ENCODE measurements at places on chromosomes 12 and 14. TPM values are rescaled to one million over a fixed set of nuclear protein-coding genes. Genes with fewer than 3 reads are reported as not detected.

IGFBP6 gene
- not detected for total RNA-seq

TSPAN11 gene
- not detected for total RNA-seq

GRCh38 chr12:8603856-8604255 lies 8.8 kb downstream of the AICDA start:
- DNase-seq: no peak
- no peaks in the 10 kb centered on the region for H3K36me3 ChIP-seq
- H3K27me3 ChIP-seq: no peaks in the 10 kb centered on the region
- H3K27ac ChIP-seq: no peak overlapping the region
- H3K4me3 ChIP-seq: no peak overlapping the region

RNASE7 gene
- not detected for total RNA-seq

- H3K36me3 ChIP-seq: no peaks in the 10 kb centered on the region
- no peaks in the 10 kb centered on the region for H3K27me3 ChIP-seq
- no peak overlapping the region for H3K27ac ChIP-seq
- H3K4me1 ChIP-seq: peaks cover 20% of the 10 kb centered on the region
- DNase-seq: no peak
- H3K4me3 ChIP-seq: no peak overlapping the region
These were observed 131.3 kb upstream of the HIF1A start for GRCh38 chr14:61563880-61564617.

- no peaks in the 10 kb centered on the region for H3K36me3 ChIP-seq
- peaks cover 4% of the 10 kb centered on the region for H3K27me3 ChIP-seq
- peaks cover 4% of the 10 kb centered on the region for H3K4me1 ChIP-seq
- DNase-seq: no peak
These were observed 32.8 kb downstream of the COX8C start for GRCh38 chr14:93379831-93380230.

DNA sequence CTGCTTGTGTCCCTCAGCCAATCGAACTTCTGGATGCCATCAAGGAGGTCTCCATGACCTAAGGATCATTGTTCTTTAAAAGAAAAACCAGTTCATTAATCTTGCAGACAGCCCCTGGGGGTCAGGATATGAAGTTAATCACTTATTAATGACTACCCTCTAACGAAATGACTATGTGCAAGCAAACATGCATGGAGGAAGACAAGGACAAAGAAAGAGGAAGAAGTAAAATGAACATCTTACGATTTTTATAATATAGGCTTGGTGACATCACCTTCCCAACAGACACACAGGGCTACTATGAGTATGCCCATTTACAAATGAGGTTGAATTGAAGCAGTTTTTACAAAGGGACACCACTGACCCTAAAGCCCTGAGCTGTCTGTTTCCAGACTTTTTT lies 111.1 kb upstream of the AMIGO2 start:
- no peaks in the 10 kb centered on the region for H3K27me3 ChIP-seq
- H3K4me3 ChIP-seq: no peak overlapping the region
- peaks cover 3% of the 10 kb centered on the region for H3K36me3 ChIP-seq
- peaks cover 46% of the 10 kb centered on the region for H3K4me1 ChIP-seq
- no peak for DNase-seq

- H3K27ac ChIP-seq: no peak overlapping the region
- no peaks in the 10 kb centered on the region for H3K27me3 ChIP-seq
- H3K4me3 ChIP-seq: no peak overlapping the region
- peaks cover 3% of the 10 kb centered on the region for H3K4me1 ChIP-seq
- no peak for DNase-seq
- H3K36me3 ChIP-seq: no peaks in the 10 kb centered on the region
These were observed 8.8 kb upstream of the MAP4K5 start for GRCh38 chr14:50541159-50541567.

DNA sequence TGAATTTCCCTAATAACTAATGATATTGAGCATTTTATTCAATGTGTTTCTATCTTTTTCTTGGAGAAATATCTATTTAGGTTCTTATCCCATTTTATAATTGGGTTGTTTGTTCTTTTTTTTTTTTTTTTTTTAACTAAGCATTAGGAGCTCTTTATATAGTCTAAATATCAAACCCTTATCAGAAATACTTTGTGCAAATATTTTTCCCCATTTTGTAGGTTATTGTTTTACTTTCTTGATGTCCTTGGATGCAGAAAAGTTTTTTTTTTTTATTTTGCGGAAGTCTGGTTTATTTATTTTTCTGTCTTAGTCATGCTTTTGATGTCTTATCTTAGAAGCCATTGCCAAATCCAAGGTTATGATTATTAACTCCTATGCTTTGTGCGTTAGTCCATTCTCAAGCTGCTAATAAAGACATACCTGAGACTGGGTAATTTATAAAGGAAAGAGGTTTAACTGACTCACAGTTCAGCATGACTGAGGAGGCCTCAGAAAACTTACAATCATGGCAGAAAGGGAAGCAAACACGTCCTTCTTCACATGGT lies 434.3 kb upstream of the TBX3 start:
- H3K27ac ChIP-seq: no peak overlapping the region
- H3K4me1 ChIP-seq: no peaks in the 10 kb centered on the region
- H3K4me3 ChIP-seq: no peak overlapping the region
- no peaks in the 10 kb centered on the region for H3K27me3 ChIP-seq

GNB3 gene
- total RNA-seq: not detected

- H3K36me3 ChIP-seq: no peaks in the 10 kb centered on the region
- no peak overlapping the region for H3K4me3 ChIP-seq
- peak; percentile 18 for DNase-seq
These were observed 417.6 kb downstream of the PCNX1 start for GRCh38 chr14:71324767-71325272.

GRCh38 chr12:112684742-112685141 lies 106.8 kb upstream of the RPH3A start:
- H3K4me3 ChIP-seq: no peak overlapping the region
- no peak overlapping the region for H3K27ac ChIP-seq
- H3K4me1 ChIP-seq: no peaks in the 10 kb centered on the region
- no peaks in the 10 kb centered on the region for H3K27me3 ChIP-seq
- DNase-seq: no peak
- H3K36me3 ChIP-seq: no peaks in the 10 kb centered on the region

DNA sequence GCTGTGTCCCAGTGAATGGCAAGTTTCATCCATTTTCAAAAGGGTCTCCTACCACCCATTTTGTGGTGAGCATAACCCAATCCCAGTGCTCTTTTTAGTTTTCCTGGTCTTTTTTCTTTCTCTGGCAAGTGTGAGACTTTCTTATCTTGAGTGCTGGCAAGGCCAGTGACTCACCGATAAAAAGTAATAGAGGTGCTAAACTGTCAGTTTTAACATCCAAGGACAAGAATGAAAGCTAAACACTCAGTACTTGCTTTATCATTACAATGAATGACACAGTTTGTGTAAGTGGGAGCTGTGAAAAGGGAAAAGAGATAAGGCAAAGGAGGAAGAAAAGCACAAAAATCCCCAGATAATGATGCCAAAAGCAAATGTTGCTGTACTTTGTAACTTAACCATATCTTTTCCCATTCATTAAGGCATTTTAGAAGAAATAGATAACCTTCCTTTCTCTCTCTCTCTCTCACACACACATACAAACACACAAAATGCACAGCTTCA lies 4.9 kb upstream of the LRIG3 start:
- no peaks in the 10 kb centered on the region for H3K4me1 ChIP-seq
- no peak overlapping the region for H3K4me3 ChIP-seq
- no peaks in the 10 kb centered on the region for H3K27me3 ChIP-seq
- H3K36me3 ChIP-seq: no peaks in the 10 kb centered on the region
- H3K27ac ChIP-seq: no peak overlapping the region

- no peak for DNase-seq
- no peak overlapping the region for H3K27ac ChIP-seq
- no peaks in the 10 kb centered on the region for H3K27me3 ChIP-seq
- no peaks in the 10 kb centered on the region for H3K4me1 ChIP-seq
- H3K36me3 ChIP-seq: no peaks in the 10 kb centered on the region
These were observed 39.2 kb downstream of the NPAS3 start for GRCh38 chr14:32977913-32978312.

SDR9C7 gene
- total RNA-seq: not detected

- H3K27me3 ChIP-seq: no peaks in the 10 kb centered on the region
- no peak overlapping the region for H3K4me3 ChIP-seq
- H3K27ac ChIP-seq: no peak overlapping the region
- DNase-seq: no peak
These were observed 1578.4 kb upstream of the TMEM132C start for GRCh38 chr12:126688556-126688955.

- no peak overlapping the region for H3K27ac ChIP-seq
- DNase-seq: no peak
- H3K36me3 ChIP-seq: peaks cover 63% of the 10 kb centered on the region
- no peaks in the 10 kb centered on the region for H3K27me3 ChIP-seq
These were observed 7.8 kb downstream of the NEK9 start for GRCh38 chr14:75119056-75119455.

DNA sequence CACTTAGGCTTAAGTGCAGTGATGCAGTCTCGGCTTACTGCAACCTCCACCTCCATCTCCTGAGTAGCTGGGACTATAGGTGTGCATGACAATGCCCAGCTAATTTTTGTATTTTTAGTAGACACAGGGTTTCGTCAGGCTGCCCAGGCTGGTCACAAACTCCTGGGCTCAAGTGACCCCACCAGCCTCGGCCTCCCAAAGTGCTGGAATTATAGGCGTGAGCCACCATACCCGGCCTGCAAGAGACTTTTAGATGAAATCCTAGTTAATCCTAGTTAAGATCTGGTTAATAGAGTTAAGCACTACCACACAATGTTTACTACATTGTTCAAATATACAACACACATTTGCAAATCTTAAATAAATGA lies 196.5 kb upstream of the AMIGO2 start:
- DNase-seq: no peak
- peak overlapping the region; percentile 89 for H3K27ac ChIP-seq
- H3K36me3 ChIP-seq: no peaks in the 10 kb centered on the region

- H3K4me3 ChIP-seq: no peak overlapping the region
- no peak for DNase-seq
- no peaks in the 10 kb centered on the region for H3K36me3 ChIP-seq
- no peak overlapping the region for H3K27ac ChIP-seq
- no peaks in the 10 kb centered on the region for H3K27me3 ChIP-seq
- H3K4me1 ChIP-seq: no peaks in the 10 kb centered on the region
These were observed 122.6 kb downstream of the ADGRD1 start for GRCh38 chr12:131076296-131076695.

TAPBPL gene
- 46.9 TPM for total RNA-seq

DNA sequence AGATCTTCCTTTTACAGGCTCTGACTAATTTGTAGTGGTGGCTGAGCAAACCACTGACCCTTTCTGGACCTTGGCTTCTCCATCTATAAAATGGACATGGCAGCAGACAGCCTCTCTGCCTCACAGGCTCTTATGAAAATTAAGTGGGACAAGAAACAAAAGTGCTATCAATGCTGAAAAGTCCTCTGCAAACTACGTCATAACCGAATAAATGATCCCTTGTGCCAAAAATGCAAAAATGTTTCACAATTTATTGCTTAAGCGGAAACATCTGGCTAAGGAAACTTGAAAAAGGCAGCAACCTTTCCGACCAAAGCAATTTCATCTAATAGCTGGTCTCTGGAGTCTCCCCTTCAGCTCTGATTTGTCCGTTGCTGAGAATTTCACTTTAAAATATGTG lies 108.5 kb upstream of the PLXNC1 start:
- no peaks in the 10 kb centered on the region for H3K4me1 ChIP-seq
- DNase-seq: no peak

TOMM20L gene
- 0.66 TPM for total RNA-seq

- no peak for DNase-seq
- peaks cover 27% of the 10 kb centered on the region for H3K4me1 ChIP-seq
- no peaks in the 10 kb centered on the region for H3K27me3 ChIP-seq
- H3K4me3 ChIP-seq: no peak overlapping the region
- H3K36me3 ChIP-seq: no peaks in the 10 kb centered on the region
- no peak overlapping the region for H3K27ac ChIP-seq
These were observed 153.7 kb upstream of the PZP start for GRCh38 chr12:9361879-9362326.

ADAM20 gene
- 0.80 TPM for total RNA-seq

DNA sequence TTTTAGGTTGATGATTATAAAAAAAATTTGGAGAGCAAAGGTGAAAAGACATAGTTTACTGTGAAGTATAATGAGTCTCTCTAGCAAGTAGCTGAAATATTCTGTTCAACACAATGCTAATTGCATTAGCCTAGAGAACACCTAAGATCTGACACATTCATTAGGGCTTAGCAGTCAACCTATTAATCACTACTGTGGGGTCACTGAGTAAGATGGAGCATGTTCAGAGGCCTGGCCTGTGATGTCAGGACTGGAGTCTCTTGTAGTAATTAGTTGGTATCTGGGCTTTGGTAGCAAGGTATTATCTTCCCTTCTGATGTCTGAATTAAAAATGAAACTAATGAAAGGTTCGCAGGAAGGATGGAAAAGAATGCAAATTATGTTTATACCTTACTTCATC lies 112.7 kb downstream of the SLC16A7 start:
- H3K27ac ChIP-seq: no peak overlapping the region
- H3K4me1 ChIP-seq: no peaks in the 10 kb centered on the region
- no peak overlapping the region for H3K4me3 ChIP-seq

OR10AD1 gene
- not detected for total RNA-seq

GRCh38 chr12:111467092-111467856 lies 61.6 kb downstream of the SH2B3 start:
- no peak overlapping the region for H3K4me3 ChIP-seq
- no peaks in the 10 kb centered on the region for H3K27me3 ChIP-seq
- H3K4me1 ChIP-seq: no peaks in the 10 kb centered on the region
- H3K27ac ChIP-seq: no peak overlapping the region

ANO2 gene
- total RNA-seq: not detected

DNA sequence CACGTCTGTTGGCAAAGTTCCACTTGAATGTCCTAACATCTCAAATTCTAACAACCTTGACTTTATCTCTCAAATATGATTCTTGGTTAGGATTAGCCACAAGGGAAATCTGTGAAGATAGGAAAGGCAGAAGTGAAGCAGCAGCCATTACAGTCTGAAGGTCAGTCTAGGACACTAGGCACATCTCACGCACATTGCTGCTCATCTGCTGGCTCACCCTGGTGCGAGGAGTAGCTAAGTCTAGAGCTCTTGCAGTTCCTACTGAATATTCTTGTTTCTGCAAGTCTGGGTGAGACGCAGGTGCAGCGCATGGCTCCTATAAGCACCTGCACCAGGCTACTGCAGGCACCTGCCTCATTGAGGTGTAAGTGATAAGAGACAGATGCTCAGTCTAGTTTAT lies 6.4 kb upstream of the SLC25A3 start:
- H3K4me1 ChIP-seq: no peaks in the 10 kb centered on the region
- no peak overlapping the region for H3K27ac ChIP-seq
- DNase-seq: no peak
- H3K27me3 ChIP-seq: no peaks in the 10 kb centered on the region

DNA sequence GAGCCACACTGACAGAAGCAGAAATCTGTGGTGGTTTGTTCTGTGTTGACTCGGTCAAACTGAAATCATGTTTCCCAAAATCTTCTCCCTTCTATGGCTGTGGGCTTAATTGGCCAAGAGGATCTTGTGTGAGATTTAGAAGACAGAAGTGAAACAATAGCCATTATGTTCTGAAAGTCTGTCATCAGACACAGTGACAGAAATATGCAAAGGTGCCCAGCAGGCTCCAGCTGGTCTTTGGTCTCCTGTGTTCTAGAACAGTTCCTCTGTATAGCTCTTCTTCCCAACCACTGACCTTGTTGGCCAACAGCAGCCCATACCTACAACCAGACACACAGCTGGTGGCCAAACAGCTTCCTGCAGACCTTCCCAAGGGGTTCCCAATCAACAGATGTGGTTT lies 25.0 kb upstream of the COCH start:
- no peak for DNase-seq
- peaks cover 5% of the 10 kb centered on the region for H3K27me3 ChIP-seq
- H3K36me3 ChIP-seq: no peaks in the 10 kb centered on the region
- no peak overlapping the region for H3K27ac ChIP-seq

GRCh38 chr12:13085968-13086686 lies 17.3 kb downstream of the GSG1 start:
- no peaks in the 10 kb centered on the region for H3K4me1 ChIP-seq
- no peak for DNase-seq
- H3K27ac ChIP-seq: no peak overlapping the region
- no peaks in the 10 kb centered on the region for H3K27me3 ChIP-seq
